ENCODE measurements at places on chromosomes 16 and 17.

- peak; percentile 88 for DNase-seq
Measured at GRCh38 chr17:44123356-44124117, at the start of gene HDAC5. Gene HDAC5, minus strand, starts transcription at chr17:44123641. Its CDS starts 6,126 bp downstream, at chr17:44117515.

- no peak for DNase-seq
Measured at GRCh38 chr16:35572186-35572585, 2112.8 kb downstream of the TP53TG3F start.

DNA sequence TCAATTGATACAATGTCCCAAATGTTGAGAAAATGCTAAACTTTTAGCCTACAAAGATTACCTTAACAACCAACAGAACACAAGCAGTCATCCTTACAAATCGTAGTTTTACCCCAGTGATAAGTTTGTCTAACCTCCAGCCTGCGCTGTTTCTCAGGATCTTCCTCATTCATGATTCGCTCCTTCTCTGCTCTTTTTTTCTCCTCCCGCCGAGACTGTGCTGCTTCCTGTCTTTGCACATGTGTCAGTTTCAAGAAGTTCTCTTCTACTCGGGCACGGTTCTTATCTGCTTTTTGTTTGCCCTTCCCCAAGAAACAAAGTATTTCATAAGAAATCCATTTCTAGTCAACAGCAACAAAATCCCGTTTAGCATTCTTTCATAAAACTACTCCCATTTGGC, 10.2 kb upstream of the STRADA start:
- DNase-seq, result peak; percentile 44

DNA sequence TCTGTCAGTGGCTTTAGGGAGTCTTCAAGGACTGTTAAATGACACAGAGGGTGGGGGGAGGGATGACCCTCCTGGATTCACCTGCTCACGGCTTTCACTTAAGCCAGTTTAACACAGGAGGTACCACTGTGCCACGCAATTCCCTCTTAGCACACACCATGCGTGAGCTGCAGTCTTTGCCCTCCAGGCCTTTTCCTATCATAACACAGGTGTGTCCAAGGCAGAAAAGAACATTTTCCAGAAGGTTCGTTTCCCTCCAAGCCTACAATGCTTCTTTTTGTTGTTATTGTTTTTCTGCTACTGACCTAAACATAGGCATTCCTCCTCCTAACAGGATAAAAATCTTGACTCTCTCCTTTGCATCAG, 1.1 kb downstream of the ZFHX3 start:
- DNase-seq, result no peak

- no peak for DNase-seq
Measured at GRCh38 chr16:12089492-12090150, 113.1 kb downstream of the SNX29 start.

GRCh38 chr16:11349599-11350276, 4.5 kb downstream of the RMI2 start:
- DNase-seq, result no peak

DNA sequence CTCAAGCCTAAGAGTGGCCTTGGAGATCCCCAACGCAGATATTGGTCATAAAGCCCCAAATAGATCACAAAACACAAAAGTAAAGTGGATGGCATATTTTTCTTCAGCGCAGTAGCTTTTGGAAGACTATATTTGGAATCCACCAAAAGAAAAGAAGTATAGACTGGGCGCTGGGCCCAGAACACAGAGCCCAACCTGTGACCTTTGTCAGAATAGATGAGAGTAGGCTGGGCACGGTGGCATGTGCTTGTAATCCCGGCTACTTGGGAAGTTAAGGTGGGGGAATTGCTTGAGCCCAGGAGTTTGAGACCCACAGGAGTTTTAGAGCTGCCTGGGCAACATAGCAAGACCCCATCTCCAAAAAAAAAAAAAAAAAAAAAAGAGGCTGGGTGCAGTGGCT, 14.6 kb downstream of the SCIMP start:
- DNase-seq, result no peak

DNA sequence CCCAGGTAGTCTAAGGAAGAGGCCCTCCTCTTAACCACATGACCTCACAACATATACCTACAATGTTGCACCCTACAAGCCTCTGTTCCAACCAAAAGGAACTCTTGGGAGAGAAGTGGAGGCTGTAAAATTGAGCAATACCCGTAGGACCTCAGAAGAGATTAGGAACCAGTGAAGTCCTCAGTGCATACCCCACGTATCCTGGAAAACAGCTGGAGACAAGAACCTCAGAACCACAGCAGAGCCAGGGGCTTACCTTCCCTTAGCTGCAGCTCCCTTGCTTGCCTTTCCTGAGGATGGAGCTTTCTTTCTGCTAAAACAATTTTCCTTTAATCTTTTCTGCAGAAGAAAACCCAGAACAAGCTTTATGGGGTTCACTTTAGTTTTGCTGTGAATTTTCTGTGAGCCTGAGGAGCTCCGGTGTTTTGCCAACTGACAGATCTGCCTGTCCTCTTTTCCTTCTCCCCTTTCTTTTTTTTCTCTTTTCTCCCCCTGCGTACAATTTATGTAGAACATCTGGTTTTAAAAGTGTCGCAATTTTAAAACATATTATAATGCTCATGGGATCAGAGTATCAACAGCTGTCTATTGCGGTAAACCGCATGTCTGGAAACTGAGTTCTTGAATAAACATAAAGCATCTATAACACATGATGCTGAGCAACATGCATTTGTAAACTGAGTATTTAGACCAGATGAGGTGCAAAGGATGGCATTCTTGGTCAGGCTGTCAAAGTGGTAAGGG, 226.4 kb upstream of the MAF start:
- DNase-seq, result no peak

- DNase-seq, result no peak
Measured at GRCh38 chr16:20944861-20945574, 44.4 kb downstream of the LYRM1 start.

- DNase-seq, result no peak
Measured at GRCh38 chr16:11400076-11400475, 54.8 kb downstream of the RMI2 start.

- no peak for DNase-seq
Measured at GRCh38 chr16:75810342-75810741, 84.1 kb upstream of the CPHXL start.

GRCh38 chr16:84119368-84119767, 2.6 kb upstream of the MBTPS1 start:
- no peak for DNase-seq

GRCh38 chr16:53511403-53512280, 8.6 kb upstream of the AKTIP start:
- DNase-seq, result no peak

DNA sequence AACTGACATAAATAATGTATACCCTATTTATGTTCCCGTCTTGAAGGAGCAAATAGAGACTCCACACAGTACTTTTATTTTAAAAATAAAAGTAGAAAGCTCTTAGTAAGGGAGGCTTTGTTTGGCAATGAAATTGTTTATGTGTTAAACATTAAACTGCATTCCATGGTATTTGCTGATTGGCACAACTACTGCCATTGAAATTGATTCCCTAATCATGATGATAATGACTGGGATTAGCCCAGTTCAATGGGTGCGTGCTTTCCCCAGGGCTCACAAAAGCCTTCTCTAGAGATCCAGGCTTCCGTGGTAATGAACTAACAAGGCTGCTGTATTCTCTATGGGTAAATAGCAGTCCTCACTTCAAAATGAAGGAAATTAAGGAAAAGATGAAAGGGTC, 67.5 kb downstream of the GPRC5B start:
- DNase-seq, result no peak

DNA sequence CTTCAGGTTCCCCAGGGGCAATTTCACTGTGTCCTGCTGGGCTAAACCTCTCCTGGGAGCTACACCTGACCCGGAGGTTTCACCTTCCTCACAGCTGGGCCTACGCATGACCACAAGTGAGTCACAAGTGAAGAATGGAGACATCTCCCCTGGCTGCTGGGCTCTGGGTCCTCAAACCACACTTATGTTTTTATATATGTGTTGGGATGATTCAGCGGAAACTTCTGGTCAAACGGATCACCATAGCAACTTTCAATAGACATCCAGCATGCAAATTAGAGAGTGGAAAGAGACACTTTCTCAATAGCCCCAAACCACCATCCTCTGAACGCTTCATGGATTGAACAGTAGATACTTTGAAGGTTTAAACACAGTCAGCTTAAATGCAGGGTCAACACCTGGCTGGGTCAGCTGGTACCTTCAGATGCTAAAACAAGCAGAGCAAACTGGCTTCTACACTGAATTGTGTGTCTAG, 28.0 kb upstream of the MAF start:
- DNase-seq, result no peak

GRCh38 chr16:48317614-48318315, 67.4 kb downstream of the SIAH1 start:
- DNase-seq, result no peak

GRCh38 chr16:3007957-3008689, 4.6 kb upstream of the CLDN9 start:
- DNase-seq, result no peak

DNA sequence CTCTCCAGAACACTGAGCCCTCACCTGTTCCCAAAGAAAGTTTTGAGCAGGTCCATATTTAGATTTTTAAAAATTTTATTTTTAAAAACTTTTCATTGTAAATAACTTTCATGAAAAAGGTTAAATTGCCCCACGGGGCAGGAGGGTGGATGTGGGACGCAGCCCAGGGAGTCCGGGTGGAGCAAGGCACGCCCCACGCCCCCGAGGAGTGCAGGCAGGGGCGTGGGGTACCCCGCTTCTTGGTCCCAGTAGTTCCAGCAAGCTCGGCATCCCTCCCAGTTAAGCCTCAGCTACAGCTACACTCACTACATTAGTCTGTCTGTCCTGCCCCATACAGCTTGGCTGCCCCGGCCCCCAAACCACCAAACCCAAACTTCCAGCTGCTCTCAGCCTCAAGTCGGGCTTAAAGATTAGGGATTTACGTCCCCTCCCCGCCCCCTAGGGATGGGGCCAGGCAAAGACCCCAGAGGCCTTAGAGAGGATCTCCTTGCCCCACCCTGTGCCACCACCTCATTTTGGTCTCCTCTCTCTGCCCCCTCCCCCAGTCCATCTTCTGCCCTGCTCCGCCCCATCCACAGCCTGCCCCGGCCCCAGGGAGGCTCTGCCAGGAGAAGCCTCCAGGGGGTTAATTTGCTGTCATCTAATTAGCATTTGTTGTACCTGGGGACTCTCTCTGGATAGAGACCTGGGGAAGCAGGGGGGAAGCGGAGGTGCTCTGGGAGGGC, 4.6 kb downstream of the FOXJ1 start:
- DNase-seq, result no peak

GRCh38 chr16:11004973-11005610, 60.7 kb downstream of the CLEC16A start:
- DNase-seq, result no peak

- DNase-seq, result no peak
Measured at GRCh38 chr17:9729034-9729650, 62.2 kb downstream of the DHRS7C start.

DNA sequence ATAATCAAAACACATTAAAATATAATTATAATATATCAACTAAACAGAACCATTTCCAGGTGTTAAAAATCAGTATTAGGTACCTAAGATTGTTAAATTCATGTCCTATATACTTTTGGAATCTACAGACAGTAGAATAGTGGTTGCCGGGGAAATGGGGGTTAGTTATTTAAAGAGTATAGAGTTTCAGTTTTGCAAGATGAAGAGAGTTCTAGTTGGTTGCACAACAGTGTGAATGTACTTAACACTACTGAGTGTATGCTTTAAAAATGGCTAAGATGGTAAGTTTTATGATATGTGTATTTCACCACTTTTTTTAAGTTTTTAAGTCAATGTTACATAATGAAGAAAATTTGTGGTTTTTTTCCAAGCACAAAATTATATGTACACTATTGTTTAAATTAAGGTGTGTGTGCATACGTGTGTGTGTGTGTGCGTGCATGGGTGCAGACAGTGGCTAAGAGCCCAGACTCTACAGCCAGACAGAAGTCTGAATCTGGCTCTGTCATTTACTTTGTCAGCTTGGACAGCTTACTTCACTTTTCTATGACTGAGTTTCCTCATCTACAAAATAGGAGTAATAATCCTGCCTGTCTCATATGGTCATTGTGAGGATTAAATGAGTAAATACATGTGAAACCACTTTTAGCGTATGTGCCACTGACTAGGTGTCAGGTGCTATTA, 25.3 kb upstream of the PHAF1 start:
- no peak for DNase-seq

DNA sequence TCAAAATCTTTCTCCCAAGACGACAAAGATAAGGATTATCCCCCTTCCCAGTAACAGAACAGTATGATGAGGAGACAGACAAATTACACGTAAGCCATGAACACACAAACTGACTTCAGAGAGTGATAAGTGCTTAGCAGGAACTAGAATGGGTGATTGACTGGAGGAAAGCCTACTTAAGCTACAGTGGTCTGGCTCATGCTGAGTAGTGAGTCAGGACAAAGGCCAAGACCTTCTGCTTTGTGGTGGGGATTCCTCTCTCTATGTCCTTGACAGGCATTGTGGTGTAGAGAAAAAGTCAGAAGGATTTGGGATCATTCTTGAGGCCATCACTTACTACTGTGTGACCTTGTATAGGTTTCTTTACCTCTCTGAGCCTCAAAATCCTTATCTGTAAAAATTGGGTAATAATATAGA, 381.9 kb upstream of the CCL2 start:
- no peak for DNase-seq

DNA sequence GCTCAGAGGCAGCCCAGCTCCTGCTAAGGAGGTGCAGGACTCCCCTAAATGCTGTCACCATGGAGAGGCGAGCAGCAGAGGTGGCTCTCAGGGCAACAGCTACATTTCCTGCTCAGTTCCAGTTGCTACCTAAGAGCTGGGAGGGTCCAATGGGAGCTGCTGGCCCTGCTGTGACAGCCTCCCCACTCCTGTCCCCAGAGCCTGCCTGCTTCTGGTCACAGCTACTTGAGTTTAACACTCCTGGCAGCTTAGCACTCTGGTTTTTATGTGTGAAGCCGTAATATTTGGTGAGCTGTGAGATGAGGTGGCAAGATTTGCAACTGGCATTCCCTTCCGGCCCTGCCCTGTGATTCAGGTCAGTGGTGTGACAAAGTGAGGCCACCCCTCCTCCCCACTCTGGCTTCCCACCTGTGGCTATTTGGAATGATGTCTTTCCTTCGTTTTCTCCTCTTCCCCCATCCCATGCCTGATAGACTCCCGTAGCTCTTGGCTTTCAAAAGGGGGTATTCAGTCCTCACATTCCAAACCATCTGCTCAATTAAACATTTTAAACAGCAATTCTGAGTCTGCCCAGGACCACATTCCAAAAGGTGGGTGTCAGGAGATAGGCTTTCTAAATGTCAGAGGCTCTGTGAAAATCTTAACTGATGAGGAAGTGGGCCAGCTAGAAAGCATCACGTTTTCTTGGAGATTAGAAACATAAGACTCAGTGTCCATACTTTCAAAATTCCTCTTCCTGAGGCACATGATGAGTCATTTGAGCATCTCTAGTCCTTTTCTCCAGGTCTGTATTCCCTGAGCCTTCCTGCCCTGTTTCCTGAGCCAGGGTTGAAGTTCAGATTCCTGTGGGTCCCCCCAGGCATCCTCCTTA, 42.6 kb upstream of the SKAP1 start:
- DNase-seq, result no peak

- DNase-seq, result no peak
Measured at GRCh38 chr17:78409191-78409928, 30.9 kb downstream of the PGS1 start.

All from T-helper 1 cell (primary cell).